ENCODE measurements at places on chromosomes 16 and 17.

DNA sequence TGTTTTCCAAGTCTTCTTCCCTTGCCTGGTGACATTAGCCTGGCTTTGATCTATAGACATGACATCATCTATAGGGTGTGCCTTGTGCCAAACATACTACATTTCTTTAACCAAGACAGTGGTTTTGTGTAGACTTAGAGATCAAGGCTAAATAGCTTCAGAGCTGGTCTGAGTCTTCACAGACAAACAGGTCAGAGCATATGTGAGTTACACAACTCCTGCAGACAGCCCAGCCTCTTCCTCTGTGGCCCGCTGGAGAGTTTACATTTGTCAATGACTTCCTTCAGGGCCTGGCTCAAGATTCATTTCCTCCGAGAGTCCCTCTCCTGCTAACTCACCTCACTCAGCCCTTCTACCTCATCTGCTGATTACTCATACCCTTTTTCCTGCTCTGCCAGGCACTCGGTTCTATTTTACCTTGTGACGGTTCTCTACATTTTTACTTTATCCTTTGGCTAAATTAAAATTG is 73.1 kb upstream of the TANC2 start:
- no peak for DNase-seq

- DNase-seq, result no peak
Observed at GRCh38 chr16:49856672-49857330, 889 bp upstream of the ZNF423 start.

DNA sequence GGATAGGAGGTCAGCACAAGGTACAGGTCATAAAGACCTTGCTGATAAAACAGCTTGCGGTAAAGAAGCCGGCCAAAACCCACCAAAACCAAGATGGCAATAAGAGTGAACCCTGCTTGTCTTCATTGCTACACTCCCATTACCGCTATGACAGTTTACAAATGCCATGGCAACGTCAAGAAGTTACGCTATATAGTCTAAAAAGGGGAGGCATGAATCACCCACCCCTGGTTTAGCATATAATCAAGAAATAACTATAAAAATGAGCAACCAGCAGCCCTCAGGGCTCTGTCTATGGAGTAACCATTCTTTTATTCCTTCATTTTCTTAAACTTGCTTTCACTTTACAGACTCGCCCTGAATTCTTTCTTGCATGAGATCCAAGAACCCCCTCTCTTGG is 1.0 kb upstream of the HSBP1 start:
- DNase-seq, result no peak

DNA sequence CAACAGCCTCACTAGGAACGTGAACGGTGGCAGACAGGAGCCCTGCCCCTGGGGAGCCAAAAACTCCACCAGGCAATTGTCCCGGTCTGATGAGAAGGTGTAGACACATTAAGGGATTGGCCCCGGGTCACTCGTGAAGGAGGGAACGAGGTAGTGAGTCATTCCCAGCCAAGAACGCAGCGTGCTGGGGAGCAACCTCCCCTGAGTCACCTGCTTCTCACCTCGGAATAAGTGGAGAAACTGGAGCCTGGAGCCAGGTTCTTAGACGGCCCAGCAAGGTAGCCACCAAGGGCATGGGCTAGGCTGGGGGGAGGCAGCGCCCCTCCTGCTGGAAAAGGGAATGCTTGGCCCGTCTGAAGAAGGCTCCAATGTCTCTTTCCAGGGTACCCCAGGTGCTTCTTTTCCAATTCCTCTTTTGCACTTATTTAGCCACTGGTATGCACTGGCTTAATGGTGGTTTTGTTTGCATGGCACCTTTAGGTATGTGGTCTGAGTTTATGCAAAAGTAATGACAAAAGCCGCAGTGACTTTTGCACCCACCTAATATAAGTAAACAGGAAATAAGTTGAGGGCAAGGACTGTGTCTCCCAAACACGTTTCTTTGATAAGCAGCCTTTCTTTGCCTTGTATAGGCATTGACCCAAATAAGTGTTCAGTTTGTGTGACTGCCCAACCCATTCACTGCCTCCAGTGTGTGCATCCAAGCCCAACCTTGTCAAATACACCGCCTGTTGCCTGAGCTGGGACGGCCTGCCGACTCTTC is 1.8 kb upstream of the HELZ start:
- no peak for DNase-seq

DNA sequence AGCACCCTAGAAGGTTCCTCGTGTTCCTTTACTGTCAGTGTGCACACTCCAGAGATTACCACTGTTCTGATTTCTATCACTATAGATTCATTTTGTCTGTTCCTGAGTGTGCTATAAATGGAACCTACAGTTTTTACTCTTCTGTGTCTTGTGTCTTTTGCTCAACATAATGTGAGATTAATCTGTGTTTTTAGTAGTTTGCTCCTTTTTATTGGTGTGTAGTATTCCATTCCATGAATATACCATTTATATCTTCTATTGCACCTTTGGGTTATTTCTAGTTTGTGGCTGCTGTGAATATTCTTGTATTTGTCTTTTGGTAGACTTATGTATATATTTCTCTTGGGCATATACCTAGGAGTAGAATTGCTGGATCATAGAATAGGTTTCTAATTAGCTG is 68.2 kb downstream of the AP2B1 start:
- DNase-seq, result no peak

DNA sequence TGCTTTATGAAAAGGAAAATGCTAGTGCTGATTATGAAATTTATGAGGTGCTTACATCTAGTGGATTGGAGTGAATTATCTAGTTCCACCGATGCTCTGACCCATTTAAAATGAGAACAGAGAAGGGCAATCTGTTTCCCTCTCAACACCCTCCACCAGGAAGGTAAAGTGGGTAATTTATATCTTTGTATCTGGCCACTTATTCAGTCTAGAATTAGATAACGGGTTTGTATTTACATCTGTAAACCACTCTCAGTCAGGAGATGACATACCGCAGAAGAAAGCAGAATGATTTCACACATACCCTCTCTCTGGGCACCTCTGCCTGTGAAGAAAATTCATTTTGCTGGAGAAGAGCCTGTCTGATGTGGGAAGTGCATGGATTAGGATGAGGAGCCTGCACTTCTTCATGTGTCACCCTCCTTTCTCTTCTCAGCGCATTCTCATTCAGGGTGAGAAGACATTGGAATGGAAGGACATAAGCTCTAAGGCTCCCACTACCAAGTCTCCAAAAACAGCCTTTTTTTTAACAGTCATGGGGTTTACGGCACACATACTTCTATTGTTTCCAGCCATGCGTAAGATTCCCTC is 646.7 kb upstream of the SALL1 start:
- no peak for DNase-seq

DNA sequence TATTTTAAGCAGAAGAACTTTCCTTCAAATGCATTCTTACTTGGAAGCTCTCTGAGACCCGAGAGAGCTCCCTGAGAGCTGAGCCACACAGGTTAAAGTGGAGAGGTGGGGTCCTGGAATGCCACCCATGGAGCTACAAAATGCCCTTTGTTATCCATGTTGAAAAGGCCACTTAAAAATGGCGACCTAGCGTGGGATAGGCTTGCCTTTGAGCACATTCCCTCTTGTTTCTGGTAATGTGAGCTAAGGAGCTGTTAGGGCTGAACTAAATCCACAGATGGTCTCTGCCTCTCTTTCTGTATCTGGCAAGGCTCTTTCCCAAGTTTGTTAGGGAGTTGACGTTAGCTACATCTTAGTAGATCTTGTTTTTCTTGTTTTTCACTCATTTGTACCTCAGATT is 171.6 kb downstream of the SNX29 start:
- no peak for DNase-seq

DNA sequence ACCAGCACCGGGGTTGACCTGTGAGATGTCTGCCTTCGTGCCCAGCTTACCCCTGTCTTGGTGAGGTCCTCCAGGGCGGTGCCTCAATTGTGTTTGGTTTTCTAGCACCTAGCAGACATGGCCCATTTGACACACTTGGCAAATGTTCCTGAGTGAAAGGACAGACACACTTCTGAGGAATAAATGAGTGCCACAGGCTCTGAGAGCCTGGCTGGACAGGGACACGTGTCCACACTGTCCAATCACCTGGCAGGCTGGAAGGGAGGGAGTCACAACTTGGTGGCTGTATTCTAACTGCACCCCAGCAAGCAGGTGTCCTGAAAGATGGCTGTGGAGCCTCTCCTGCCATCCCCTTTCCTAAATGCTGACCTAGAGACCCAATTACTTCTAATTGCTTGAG is 7.4 kb downstream of the MAP3K14 start:
- DNase-seq, result no peak

DNA sequence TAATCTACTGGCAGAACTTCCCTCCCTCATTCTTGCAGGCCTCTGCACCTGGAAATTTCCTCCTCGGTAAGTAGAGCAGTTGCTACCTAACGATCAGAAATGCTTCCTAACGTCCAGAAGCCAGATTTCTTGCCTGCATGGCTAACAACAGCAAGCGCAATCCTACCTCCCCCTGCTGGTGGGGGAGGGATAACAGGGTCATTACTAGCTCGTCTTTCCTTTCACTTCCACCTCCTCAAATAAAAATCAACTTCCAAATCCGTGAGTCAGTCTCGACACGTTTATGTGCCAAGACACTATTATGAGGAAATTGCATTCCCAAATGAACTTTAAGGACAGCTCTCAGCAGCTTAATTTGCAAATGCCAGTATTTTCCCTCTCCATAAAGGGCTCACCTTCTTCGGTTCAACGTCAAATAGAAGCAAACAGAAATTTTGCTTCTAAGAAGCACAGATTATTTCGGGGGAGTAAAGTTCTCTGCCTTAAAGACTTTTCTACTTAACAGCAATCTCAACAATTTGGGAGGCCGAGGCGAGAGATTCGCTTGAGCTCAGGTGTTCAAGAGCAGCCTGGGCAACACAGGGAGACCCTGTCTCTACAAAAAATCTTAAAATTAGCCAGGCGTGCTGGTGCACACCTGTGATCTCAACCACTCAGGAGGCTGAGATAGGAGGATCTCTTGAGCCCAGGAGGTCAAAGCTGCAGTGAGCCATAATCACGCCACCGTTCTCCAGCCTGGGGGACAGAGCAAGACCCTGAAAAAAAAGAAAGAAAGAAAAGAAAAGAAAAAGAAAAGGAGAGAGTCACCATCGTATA is 188.6 kb upstream of the PSMD7 start:
- DNase-seq, result no peak

GRCh38 chr16:49556249-49556605 is 182.6 kb downstream of the C16orf78 start:
- DNase-seq, result no peak

- DNase-seq, result no peak
Observed at GRCh38 chr16:54548281-54548680, 261.7 kb upstream of the IRX3 start.

GRCh38 chr17:32755045-32755805 is 121.7 kb downstream of the MYO1D start:
- DNase-seq, result no peak

DNA sequence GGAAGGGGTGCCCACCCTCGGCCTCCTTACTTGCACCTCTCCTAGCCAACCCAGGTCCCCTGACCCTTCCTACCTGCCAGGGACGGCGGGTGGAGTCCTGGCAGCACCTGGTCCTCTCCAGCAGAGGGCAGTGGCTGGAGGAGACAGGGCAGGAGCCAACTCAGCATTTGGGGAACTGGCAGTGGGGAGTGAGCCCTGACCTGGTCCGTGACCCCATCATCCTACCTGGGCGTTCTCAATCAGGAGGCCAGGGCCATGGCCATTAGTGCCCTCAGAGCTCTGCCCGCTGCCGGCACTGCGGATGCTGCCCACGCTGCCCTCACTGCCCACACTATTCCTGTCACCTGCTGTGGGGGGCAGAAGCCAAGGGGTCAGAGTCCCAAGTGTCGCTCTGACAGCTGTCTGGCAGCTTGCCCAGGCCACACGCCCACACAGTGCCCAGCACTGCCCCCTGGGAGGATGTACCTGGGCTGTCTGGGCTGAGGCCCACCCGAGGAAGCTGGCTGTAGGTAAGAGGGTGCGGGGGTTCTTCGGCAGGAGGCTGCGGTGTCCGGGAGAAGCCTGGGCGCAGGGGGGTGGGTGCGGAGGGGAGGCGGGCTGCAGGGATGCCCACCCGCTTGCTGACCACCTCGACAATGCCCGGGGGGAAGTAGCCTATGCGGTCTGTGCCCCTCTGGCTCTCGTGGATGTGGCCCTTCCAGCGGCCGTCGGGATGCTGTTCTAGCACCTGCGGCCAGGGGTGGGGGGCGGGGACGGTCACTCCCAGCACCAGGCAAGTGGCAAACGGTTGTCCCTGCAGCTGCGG is 10.8 kb downstream of the CASKIN2 start:
- DNase-seq, result no peak

- no peak for DNase-seq
Observed at GRCh38 chr17:77106874-77107358, 33.9 kb upstream of the SEC14L1 start.

- DNase-seq, result no peak
Observed at GRCh38 chr17:3582915-3583314, 25.3 kb upstream of the TRPV3 start.

- no peak for DNase-seq
Observed at GRCh38 chr17:15999974-16000827, 577 bp downstream of the TTC19 start.

GRCh38 chr17:77750427-77751043 is 208.0 kb upstream of the TNRC6C start:
- DNase-seq, result no peak

- DNase-seq, result no peak
Observed at GRCh38 chr17:63463771-63464170, 13.1 kb upstream of the ACE start.

DNA sequence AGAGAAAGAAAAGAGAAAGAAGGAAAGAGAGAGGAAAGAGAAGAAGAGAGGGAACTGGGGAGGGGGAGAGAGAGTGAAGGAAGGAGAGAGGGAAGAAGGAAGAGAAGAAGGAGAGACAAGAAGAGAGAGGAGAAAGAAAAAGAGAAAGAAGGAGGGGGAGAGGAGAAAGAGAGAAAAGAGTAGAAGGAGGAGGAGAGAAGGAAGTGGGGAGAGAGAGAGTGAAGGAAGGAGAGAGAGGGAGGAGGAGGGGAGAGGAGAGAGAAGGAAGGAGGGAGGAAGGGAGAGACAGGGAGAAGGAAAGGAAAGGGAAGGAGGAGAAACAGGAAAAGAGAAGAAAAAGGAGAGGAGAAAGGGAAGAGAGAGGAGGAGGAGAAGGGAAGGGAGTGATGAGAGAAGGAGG is 208.5 kb downstream of the MAF start:
- no peak for DNase-seq

DNA sequence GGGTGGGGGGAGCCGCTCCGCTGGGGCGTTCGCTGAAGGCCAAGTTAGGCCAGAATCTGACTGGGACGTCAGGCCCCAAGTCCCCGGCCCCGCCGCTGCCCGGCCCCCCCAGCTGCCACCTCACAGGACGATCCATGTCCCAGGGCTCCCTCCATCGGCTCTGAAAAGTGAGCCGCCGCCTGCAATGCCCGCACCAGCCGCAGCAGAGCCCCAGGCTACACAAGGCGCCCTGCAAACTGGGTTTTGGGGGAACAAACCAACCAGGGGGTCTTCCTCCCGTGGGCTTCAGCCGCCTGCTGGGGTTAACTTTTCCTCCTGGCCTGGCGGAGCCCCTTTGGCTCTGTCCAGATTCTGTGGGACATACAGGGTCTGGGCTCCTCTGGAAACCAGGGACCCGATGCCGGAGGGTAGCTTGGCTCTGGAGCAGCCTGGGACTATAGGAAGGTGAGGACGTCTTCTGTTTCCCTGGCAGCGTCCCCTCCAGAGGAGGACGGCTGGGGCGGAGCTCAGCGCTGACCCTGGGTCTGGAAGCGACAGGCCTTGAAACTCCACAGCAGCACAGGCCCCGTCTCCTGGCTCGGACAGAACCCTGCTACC is 835 bp downstream of the NME4 start:
- no peak for DNase-seq
